ENCODE measurements at places on chromosomes 7 and 10. TPM values are rescaled to one million over a fixed set of nuclear protein-coding genes. Genes with fewer than 3 reads are reported as not detected.

GNAT3 gene
- total RNA-seq: not detected

JCAD gene
- 17.8 TPM for total RNA-seq

CLCN1 gene
- not detected for total RNA-seq

PTN gene
- total RNA-seq: not detected

PALD1 gene
- 6.7 TPM for total RNA-seq

EGR2 gene
- total RNA-seq: 0.33 TPM

AHR gene
- 7.3 TPM for total RNA-seq

AZGP1 gene
- 0.13 TPM for total RNA-seq

SFMBT2 gene
- 9.0 TPM for total RNA-seq

Data from A549 treated with Mapracorat at 1 μM for 4 hours (cell line).